ENCODE measurements at places on chromosomes 7 and 10.

- DNase-seq = no peak
These were observed 74.8 kb downstream of the SVIL start for GRCh38 chr10:29559996-29560395.

- no peak for DNase-seq
These were observed 18.0 kb upstream of the ARID5B start for GRCh38 chr10:61883371-61884025.

DNA sequence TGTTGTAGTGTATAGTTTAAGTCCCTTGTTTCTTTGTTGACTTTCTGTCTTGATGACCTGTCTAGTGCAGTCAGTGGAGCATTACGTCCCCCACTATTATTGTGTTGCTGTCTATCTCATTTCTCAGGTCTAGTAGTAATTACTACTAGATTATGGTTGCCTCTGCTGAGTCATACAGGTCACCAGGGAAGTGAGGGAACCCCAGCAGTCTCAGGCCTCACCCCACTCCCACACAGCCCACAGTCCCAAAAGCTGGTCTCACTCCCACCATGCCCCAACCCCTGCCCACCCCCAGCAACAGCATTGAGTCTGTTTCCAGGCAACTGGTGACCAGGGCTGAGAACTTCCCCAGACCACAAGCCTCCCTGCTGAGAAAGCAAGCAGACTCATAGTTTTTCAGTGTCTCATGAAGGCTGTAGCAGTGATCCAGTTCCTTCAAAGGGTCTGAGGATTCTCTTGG is 88.0 kb downstream of the PLXDC2 start:
- DNase-seq = no peak

DNA sequence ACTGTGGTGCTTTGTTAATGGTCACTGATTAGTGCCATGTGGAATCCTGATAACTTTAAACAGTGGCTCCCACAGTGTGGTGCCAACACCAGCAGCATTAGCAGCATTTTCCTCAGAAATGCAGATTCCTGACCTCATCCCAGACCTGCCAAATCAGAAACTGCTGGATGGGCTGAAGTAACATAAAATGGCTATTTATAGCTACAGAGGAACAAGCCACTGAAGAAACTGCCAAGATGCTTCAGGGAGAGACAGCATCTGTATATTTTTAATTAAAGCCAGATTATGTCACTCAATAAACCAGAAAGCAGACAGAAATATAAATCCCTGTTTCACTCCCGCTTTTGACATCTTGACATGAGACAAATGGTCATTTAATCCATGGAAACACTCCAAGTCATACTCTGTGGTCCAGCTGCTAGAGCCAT is 178.5 kb downstream of the AMPH start:
- DNase-seq = peak; percentile 10

DNA sequence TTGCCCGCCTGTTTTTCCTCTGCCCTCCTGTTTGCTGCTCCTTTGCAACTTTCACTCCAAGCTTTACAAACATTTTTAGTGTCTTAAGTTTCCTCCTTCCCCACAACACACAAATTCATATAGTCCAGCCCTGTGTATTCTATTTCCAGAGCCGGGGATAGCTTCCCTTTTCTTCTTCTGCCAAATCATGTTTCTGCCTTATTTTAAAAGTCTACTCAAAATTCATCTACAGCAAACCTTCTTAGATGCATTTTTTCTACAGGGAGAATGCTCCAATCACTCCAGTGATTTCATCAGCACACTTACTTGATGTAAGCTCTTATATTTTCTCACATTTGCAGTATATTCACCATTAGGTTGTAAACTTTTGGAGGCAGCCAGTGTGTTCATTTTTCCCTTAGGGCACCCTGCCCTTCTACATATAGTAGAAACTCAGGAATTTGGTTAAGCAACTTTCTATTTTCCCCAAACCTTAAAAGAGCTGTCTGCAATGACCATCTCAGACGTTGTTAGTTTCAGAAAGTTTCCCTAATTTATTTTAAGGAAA is 12.4 kb upstream of the ACTA2 start:
- no peak for DNase-seq

- DNase-seq = peak; percentile 20
These were observed 4.3 kb downstream of the SLC29A3 start for GRCh38 chr10:71323407-71323806.

DNA sequence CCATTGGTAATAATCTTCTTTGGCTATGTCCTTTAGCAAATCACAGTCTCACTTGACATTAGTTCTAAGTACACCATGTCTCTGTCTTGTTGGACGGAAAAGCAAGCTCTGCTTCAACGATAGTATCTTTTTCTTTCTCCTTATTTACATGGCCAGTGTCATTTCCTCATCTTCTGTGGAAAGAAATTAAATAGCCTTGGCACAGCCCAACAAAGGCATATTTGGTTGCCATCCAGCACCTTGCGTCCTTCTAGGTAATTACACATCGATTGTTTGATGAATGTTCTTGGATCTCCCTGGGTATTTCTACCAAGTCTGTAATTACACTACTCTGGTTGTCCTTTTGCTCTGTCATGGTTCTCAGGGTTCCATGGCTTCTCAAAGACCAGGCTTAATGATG is 183.1 kb downstream of the CHN2 start:
- no peak for DNase-seq

GRCh38 chr7:70529914-70530585 is 601.9 kb upstream of the GALNT17 start:
- DNase-seq = no peak

DNA sequence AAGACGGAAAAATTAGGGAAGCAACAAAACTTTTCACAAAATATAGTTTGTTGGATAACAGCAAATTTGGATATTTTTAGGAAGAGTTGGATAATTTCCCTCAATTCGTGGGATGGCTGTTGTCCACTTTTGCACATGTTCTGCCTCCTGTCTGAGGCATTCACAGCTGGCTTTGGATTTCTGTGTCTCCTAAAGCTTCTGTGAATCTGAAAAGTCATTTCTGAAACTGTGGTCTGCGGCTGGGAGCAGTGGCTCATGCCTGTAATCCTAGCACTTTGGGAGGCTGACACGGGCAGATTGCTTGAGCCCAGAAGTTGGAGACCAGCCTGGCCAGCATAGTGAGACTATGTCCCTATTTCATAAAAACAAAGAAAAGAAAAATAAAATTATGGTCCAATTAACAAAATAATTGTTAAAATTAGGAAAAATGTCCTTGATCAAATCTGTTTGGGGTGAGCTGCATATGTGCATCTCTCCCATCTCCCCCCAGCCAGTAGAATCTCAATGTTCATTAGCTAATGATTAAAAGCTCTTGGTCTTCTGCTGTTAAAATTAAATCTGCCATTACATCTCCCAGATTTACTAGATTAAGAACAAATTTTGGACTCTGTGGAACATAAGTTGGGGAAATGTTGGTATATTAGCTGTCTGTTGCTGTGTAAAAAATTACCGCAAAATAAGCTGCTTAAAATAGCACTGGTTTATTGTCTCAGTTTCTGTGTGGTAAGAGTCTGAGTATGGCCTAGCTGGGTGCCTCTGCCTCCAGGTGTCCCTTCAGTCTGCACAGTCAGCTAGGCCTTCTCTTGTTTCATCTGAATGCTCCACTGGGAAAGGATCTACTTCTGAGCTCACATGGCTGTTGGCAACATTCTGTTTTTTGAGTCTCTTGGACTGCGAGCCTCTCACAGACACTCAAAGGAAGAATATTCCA is 332.0 kb upstream of the FZD1 start:
- no peak for DNase-seq

DNA sequence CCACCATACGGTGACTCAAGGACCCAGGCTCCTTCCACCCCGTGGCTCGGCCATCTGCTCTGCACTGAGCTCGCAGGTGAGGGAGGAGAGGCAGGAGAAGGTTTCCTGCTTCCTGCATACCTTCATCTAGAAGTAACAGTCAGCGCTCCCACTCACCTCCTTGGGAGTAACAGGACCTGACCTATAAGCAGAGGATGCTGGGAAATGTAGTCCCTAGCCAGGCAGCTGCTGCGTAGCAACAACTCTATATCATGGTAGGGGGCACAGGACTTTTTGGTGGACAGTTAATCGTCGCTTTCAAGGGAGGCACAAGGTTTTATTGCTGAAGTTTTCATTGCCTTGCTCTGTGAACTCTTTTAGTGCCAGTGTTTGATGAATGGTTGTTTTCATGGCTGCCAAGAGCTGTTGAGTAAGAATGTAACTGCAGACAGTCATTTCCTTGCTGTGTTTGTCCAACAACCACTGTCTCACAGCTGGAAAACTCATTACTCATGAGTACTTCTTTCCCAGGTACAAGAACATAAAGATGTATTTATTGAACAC is 10.2 kb upstream of the ZFYVE27 start:
- DNase-seq = peak; percentile 85

DNA sequence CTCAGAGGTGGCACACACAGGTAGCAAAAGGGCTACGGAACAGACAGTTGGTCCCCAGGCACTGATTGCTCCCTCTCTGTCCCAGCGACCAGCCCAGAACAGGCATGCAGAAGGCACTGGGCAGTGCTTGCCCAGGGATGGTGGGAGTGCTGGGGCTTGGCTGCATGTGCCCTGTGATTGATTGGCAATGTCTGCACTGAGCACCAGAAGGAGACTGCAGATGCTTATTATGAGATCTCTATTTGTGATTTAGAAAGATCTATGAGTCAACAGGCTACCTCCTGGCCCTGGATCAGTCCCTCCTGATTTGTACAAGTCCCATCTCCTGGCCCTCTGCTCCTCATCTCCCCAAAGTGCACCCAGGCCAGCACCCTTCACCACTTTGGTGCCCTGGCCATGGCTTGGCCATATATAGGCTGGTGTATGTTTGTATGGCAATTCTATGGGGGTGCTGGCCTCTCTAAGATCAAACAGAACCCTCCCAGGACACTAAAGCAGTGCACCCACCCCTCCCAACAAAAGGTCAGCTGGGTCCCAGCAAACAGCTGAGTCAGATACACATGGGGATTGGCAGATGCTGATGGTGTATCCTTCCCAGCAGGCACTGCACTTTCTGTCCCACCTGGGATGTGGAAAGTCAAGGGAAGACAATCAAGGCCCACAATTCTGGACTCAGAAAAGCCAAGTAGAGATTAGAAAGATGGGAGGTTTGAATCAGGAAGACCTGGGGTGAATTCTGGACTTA is 30.9 kb downstream of the CAMK2B start:
- no peak for DNase-seq

DNA sequence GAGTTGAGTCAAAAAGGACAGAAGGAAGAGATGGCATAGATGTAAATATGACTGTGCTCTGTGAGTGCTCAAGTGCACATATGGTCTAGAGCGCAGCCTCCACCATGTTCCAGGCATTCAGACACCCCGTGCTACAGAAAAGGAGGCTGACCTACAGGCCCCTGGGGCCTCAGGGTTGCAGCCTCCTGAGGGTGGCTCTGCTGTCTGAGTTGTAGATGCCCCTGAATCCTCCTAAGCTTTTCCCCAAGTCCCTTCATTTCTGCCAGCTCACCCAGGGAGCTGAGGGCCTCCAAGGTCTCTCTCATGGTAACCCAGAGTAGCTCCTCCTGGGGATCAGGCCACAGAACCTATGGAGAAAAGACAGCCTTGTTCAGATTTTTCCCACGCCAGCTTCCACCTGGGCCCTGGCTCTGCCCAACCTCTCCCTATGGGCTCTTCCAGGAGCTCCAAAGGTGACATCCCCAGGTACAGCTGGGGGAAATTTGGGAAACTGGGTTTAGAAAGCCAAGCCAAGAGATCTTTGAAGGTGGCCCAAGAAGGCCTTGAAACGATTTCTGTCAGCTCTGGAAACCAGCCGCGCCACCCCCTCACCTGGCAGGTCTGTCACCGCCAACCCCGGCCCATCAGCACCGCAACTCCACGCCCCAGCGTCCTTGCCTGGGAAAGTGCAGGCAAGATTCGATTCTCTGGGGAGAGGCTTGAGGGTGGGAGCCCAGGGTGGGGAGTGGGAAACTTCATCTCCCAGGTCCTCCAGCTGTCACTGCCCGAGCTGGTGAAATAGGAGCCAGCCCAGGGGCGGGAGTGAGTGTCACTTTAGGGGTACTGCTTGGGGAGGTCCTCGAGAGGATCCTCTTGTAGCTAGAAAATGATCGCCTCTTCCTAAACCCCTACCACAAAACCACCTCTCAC is 2.4 kb downstream of the ZNF467 start:
- no peak for DNase-seq

GRCh38 chr10:101761226-101761625 is 14.7 kb downstream of the FGF8 start:
- DNase-seq = no peak

DNA sequence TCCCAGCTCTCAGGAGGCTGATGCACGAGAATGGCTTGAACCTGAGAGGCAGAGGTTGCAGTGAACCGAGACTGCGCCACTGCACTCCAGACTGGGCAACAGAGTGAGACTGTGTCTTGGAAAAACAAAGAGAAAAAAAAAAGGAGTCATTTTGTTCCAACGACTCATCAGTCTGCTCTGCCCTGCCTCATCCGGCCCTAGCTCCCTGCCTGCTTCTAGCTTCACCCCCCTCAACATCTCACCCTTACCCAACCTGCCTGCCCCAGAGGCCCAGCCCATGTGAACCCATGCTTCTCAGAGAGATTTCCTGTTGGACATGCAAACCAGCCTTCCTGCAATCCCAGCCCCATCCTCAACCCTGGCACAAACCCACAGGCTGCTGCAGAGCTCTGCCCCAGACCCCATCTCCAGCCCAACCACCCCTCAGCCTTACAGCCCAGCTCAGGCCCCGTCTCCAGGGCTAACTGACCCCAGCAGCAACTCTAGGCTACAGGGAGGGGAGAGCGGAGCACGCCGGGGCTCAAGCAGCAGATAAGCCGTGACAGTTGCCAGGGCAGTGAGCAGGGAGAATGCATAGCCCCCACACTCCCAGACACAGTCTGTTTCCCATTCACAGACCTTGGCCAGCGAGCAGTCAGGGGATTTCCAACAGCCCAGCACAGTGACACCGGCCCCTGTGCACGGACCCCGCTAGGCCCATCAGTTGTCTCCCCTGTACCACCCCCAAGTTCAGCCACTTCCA is 86.0 kb upstream of the KCTD7 start:
- DNase-seq = peak; percentile 64

GRCh38 chr7:139457153-139457946 is 26.1 kb downstream of the KLRG2 start:
- peak; percentile 59 for DNase-seq

- DNase-seq = no peak
These were observed 45.8 kb downstream of the C10orf143 start for GRCh38 chr10:130064783-130065182.

DNA sequence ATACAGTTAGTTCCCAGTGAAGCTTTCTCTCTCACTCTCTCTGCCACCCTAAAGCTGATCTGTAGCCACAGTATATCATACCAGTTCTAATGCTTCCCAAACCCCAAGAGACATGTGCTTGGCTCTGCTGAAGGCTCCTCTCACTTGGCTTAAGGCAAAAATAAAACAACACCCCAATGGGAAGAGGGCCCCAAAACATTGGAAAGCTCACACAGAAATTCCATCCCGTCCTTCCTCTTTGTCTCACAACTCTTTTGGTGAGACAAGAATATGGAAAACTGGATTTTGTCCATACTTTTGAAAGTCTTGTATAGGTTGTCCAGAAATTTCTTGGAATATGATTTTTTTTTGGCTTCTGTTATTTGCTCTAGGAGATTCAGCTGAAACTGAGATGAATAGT is 56.1 kb upstream of the WNT16 start:
- DNase-seq = no peak

All from foreskin fibroblast (primary cell).